Left forelimb (tissue), 1 donor: ENCODE measurements at places on chromosomes 1 and 21.

- DNase-seq, result no peak
Observed at GRCh38 chr1:108670131-108670773, 9.4 kb upstream of the HENMT1 start.

DNA sequence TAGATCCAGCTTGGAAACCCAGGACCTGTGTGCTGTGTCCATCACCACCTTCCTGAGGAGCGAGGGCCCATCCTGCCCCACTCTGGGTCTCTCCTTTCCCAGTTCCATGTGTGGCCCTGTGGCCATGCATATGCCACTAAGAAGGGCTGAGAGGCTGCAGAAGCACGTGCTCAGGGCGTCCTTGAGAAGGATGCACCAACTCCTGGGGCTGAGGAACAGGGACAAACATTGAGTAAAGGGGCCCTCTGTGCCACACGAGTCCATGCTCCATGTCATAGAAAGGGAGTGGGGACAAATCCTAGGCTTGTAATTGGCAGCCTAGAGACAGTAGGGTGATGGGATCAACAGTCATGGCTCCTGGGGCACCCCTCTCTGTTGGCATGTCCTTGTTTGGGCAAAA is 8.4 kb downstream of the ETV3L start:
- DNase-seq, result no peak

DNA sequence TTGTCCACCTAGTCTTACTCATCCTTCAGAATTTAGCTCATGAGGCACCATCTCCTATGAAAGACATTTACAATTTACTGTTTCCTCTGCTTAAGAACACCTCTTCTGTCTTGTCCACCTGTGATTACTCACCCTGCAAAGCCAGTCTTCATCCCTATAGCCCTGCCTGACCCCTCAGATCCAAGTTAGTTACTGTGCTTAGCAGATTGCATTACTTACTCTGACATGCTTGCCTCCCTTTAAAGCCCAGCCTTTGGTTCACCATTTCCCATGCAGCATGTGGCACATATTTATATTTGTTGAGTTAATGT is 60.9 kb upstream of the VCAM1 start:
- DNase-seq, result no peak

GRCh38 chr1:84489766-84490165 is 10.7 kb downstream of the RPF1 start:
- no peak for DNase-seq

DNA sequence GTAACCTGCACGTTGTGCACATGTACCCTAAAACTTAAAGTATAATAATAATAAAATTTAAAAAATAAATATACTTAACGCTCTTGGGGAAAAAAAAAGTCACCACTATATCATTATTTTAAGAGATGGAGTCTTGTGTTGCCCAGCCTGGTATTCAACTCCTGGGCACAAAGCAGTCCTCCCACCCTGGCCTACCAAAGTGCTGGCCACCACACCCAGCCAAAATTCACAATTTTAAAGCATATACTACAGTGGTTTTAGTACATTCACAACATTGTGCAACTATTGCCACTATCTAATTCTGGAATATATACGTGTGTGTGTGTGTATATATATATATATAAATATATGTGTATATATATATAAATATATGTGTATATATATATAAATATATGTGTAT is 5.9 kb downstream of the HMGN2 start:
- no peak for DNase-seq

DNA sequence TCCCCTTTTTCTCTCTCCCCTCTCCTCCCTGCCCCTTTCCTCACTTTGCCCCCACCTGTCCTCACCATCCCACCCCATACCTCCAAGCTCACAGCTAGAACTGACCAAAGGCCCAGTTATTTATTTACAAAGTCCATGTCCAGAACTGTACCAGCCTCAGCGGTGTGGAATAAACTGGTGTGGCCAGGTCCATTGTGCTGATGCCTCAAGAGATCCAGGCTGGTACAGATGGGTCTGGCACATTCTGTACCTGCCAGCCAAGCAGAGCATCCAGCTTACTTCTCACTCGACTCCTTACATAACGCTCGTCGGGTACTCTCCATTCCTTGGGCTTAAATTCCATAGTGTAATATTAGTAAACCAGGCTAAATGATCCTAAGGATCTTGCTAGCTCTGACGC is 11.8 kb downstream of the PDZK1IP1 start:
- DNase-seq, result no peak

GRCh38 chr1:168127503-168127902 is 9.2 kb downstream of the GPR161 start:
- DNase-seq, result no peak
